Ascending aorta (tissue), 2 donors: ENCODE measurements at places on chromosomes 6 and 20. TPM values are rescaled to one million over a fixed set of nuclear protein-coding genes. Genes with fewer than 3 reads are reported as not detected.
A peak's percentile ranks its signal among the peaks of the same experiment; 100 is the strongest.

The PXDC1 gene
- 310 TPM for total RNA-seq

DNA sequence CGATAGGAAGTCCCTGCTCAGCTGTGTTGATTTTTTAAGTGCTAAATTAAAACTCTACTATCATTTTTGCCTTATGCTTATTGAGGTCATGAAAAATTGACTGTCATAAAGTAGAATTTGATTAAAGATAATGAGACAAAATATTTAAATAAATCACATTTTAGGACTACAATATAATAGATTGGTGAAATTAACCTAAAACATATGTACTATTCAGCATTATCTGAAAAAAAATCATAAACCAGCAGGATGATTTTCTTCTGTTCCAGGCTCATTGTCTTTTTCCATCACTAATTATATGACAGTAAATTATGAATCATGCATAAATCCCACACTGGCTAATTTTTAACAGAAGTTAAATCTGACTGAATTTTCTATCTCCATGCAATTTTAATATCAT lies 373.6 kb upstream of the NRSN1 start:
- H3K36me3 ChIP-seq = no peaks in the 10 kb centered on the region
- H3K27me3 ChIP-seq = no peaks in the 10 kb centered on the region
- H3K4me3 ChIP-seq = no peak overlapping the region

GRCh38 chr6:122649701-122650100 lies 39.5 kb downstream of the PKIB start:
- no peak overlapping the region for H3K27ac ChIP-seq
- H3K36me3 ChIP-seq = no peaks in the 10 kb centered on the region

GRCh38 chr20:44601801-44602204 lies 19.4 kb downstream of the PKIG start:
- H3K27ac ChIP-seq = peak overlapping the region; percentile 97
- H3K4me3 ChIP-seq = no peak overlapping the region
- H3K27me3 ChIP-seq = no peaks in the 10 kb centered on the region

- DNase-seq = no peak
- H3K27me3 ChIP-seq = no peaks in the 10 kb centered on the region
- no peaks in the 10 kb centered on the region for H3K36me3 ChIP-seq
- no peak overlapping the region for H3K4me3 ChIP-seq
- H3K27ac ChIP-seq = no peak overlapping the region
- H3K4me1 ChIP-seq = no peaks in the 10 kb centered on the region
These were observed 101.6 kb downstream of the RAMACL start for GRCh38 chr6:166484863-166485262.

The DLK2 gene
- total RNA-seq = not detected

- no peaks in the 10 kb centered on the region for H3K36me3 ChIP-seq
- H3K4me1 ChIP-seq = no peaks in the 10 kb centered on the region
- DNase-seq = no peak
- no peak overlapping the region for H3K27ac ChIP-seq
- no peaks in the 10 kb centered on the region for H3K27me3 ChIP-seq
These were observed 227.4 kb downstream of the DLL1 start for GRCh38 chr6:170063431-170063830.

DNA sequence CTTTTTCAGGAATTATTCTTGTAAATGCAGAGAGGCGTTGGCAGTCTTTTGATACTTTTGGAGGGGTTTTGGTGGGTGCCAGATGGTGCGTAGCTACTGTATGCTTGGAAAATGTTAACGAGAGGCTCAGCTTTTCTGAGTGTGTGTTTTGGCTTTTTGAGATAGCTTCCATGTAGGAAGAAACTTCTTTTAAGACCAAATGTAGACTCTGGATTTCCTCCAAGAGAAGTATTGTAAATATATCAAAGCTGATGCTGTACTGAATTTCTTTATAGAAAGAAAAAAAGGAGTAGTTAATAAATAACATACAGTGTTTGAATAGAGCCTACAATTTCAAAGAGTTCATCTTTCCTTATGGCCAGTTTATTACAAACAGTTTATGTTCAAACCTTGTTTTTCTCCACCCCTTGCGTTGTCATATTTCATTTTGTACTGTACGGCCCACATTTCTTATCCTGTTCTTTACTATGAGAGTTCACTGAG lies 16.7 kb downstream of the TIAM2 start:
- no peak overlapping the region for H3K4me3 ChIP-seq
- H3K27ac ChIP-seq = peak overlapping the region; percentile 3
- peaks cover 5% of the 10 kb centered on the region for H3K4me1 ChIP-seq
- no peaks in the 10 kb centered on the region for H3K36me3 ChIP-seq

- H3K4me3 ChIP-seq = peak within 1 kb of the TSS; percentile 89
- peak; percentile 71 for DNase-seq
- peak within 1 kb of the TSS; percentile 84 for H3K27ac ChIP-seq
- no peaks in the 10 kb centered on the region for H3K27me3 ChIP-seq
These were observed at the start of gene TRERF1 for GRCh38 chr6:42451333-42452170. Gene TRERF1 (minus strand): TSS chr6:42451926. CDS start chr6:42269590, 182,336 bp downstream.

DNA sequence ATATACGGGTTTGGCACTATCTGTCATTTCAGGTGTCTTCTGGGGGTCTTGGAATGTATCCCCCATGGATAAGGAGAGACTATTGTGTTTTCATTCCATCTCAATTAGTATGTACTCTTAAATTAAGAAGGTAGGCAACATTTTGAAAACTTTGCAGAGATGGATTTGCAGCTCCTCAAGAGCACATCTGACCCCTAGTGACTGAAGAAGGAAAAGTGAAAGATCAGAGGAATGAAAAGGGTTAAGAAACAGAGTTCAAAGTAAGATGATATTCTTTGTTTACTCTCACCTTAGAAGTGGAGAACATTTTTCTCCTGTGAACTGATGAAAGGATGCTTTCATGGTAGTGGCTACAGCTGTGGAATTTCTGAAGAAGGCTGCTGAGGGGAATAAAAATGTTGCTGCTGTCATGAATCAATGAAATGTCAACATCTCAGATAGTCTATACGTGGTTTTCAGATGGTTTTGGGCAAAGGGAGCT lies 41.5 kb downstream of the SH3BGRL2 start:
- H3K27ac ChIP-seq = no peak overlapping the region
- H3K4me1 ChIP-seq = no peaks in the 10 kb centered on the region
- H3K4me3 ChIP-seq = no peak overlapping the region
- H3K27me3 ChIP-seq = no peaks in the 10 kb centered on the region
- no peak for DNase-seq

- no peak overlapping the region for H3K27ac ChIP-seq
- peaks cover 9% of the 10 kb centered on the region for H3K4me1 ChIP-seq
- peak overlapping the region; percentile 61 for H3K4me3 ChIP-seq
- peaks cover 13% of the 10 kb centered on the region for H3K27me3 ChIP-seq
- H3K36me3 ChIP-seq = no peaks in the 10 kb centered on the region
These were observed 590 bp downstream of the SLCO4A1 start for GRCh38 chr20:62642666-62643520.

- no peaks in the 10 kb centered on the region for H3K4me1 ChIP-seq
- no peak for DNase-seq
- no peak overlapping the region for H3K27ac ChIP-seq
These were observed 11.8 kb upstream of the SMLR1 start for GRCh38 chr6:130815200-130816071.

The CPNE5 gene
- total RNA-seq = 1.3 TPM

DNA sequence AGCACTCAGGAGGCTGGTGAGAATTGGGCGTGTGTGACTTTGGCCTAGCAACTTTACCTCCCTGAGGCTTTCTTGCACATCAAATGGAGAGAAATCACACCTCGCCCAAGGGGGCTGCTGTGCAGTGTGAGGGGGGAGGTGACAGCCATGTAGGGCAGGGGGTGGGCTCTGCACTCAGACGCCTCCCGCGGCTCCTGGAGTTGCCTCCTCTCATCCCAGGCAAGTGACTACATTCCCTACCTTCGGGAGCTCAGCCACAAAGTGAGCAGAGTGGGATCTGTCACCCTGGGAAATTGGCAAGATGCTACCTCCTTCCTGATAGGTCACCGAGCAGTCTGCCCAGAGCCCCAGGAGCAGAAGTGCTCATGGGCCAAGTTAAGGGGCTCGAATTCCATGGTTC lies 56.0 kb downstream of the GCNT2 start:
- DNase-seq = no peak
- no peaks in the 10 kb centered on the region for H3K27me3 ChIP-seq
- H3K36me3 ChIP-seq = no peaks in the 10 kb centered on the region
- no peak overlapping the region for H3K27ac ChIP-seq
- no peak overlapping the region for H3K4me3 ChIP-seq

The FAXC gene
- not detected for total RNA-seq

The GRM1 gene
- not detected for total RNA-seq

GRCh38 chr20:24522452-24523330 lies 53.3 kb downstream of the SYNDIG1 start:
- H3K27me3 ChIP-seq = no peaks in the 10 kb centered on the region
- no peak overlapping the region for H3K4me3 ChIP-seq
- no peaks in the 10 kb centered on the region for H3K36me3 ChIP-seq
- no peak for DNase-seq
- H3K4me1 ChIP-seq = no peaks in the 10 kb centered on the region

DNA sequence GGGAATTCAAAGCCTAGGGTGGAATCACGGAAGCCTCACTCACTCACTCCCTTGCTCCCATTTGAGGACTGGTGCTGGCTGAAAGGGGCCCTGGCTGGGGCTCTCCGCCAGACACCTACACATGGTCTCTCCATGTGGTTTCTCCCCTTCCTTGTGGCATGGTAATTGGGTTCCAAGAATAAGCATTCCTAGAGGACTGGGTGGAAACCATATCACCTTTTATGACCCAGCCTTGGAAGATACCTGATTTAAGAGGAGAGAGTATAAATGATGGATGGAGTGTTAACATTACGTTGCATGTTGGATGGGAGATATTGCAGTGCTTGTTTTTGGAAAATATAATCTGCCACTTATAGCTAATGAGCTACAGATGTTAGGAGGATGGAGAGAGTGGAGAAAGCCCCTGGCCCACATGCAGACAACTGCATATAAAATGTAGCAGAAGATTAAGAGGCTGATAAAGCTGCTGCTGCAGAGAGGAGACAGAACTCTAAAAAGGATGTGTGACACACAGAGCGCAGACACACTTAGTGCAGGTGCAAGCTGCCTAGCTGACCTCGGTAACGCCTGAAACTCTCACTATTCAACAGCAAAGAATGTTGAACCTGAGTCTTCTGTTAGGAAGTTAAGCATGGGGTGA lies 23.3 kb upstream of the CDKN1A start:
- no peaks in the 10 kb centered on the region for H3K27me3 ChIP-seq
- no peak overlapping the region for H3K4me3 ChIP-seq
- no peaks in the 10 kb centered on the region for H3K36me3 ChIP-seq
- no peak overlapping the region for H3K27ac ChIP-seq
- no peak for DNase-seq

- no peaks in the 10 kb centered on the region for H3K27me3 ChIP-seq
- H3K36me3 ChIP-seq = no peaks in the 10 kb centered on the region
- no peak overlapping the region for H3K27ac ChIP-seq
- no peak for DNase-seq
- no peaks in the 10 kb centered on the region for H3K4me1 ChIP-seq
These were observed 201.0 kb upstream of the FOXQ1 start for GRCh38 chr6:1110941-1111349.

GRCh38 chr6:36757943-36758508 lies 60.4 kb downstream of the RAB44 start:
- DNase-seq = no peak
- no peaks in the 10 kb centered on the region for H3K27me3 ChIP-seq
- H3K4me1 ChIP-seq = no peaks in the 10 kb centered on the region
- H3K36me3 ChIP-seq = no peaks in the 10 kb centered on the region
- no peak overlapping the region for H3K4me3 ChIP-seq

DNA sequence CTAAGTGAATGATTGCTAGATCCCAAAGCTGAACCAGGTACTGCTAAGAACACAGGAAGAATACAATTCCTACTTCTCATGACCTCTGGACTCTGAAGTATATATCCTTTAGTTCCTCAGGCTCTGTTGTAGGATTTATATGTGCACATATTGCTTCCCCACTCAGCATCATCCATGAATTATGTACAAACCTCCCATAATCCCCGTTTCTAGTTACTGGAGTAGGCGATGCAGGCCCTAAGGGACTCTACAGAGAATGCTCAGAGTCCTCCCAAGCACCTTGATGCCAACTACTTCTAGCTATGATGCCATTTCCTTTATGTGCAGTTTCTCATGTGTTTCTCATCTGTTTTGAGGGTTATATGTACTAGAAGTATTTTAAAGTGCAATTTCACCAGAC lies 154.9 kb upstream of the EPHA7 start:
- no peaks in the 10 kb centered on the region for H3K36me3 ChIP-seq
- no peak overlapping the region for H3K4me3 ChIP-seq
- H3K27me3 ChIP-seq = no peaks in the 10 kb centered on the region
- no peak overlapping the region for H3K27ac ChIP-seq

The RIPOR3 gene
- total RNA-seq = 15.1 TPM

DNA sequence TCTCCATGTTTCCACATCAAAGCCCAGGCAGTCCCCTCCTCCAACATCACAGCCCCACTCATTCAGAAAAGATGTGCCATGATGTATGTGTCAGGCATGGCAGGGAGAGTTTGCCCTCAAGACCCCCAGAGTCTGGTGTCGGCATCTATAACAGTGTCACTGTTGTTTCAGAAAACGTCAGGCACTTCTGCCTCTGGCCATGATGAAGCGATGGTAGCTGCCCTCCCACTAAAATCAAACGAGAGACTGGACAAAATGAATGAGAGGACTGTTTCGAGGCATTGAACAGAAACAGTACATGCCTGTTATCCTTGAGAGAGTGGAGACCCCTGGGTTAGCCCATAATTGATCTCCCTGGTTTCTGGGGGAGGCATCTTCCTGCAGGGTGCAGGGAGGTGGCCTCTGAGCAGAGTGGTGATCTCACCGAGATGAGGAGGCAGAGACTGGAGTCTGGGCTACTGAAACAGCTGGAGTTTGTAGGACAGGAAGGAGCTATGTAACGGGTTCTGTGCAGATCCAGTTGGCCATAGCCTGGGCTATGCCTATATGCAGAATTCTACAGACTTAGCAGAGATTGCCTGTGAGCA lies 144.5 kb downstream of the SYCP2 start:
- DNase-seq = no peak
- no peaks in the 10 kb centered on the region for H3K27me3 ChIP-seq
- no peak overlapping the region for H3K4me3 ChIP-seq

GRCh38 chr6:150312395-150312794 lies 56.4 kb upstream of the IYD start:
- no peak overlapping the region for H3K27ac ChIP-seq
- DNase-seq = no peak
- no peaks in the 10 kb centered on the region for H3K36me3 ChIP-seq
- H3K4me1 ChIP-seq = no peaks in the 10 kb centered on the region
- H3K27me3 ChIP-seq = no peaks in the 10 kb centered on the region
- no peak overlapping the region for H3K4me3 ChIP-seq

The PSMF1 gene
- 46.8 TPM for total RNA-seq

- no peaks in the 10 kb centered on the region for H3K36me3 ChIP-seq
- H3K27me3 ChIP-seq = no peaks in the 10 kb centered on the region
- no peak overlapping the region for H3K4me3 ChIP-seq
- no peak for DNase-seq
- no peaks in the 10 kb centered on the region for H3K4me1 ChIP-seq
These were observed 147.9 kb downstream of the TFAP2B start for GRCh38 chr6:50966532-50966931.

GRCh38 chr6:89581689-89582088 lies 56.9 kb downstream of the LYRM2 start:
- H3K4me1 ChIP-seq = no peaks in the 10 kb centered on the region
- no peaks in the 10 kb centered on the region for H3K36me3 ChIP-seq
- H3K27ac ChIP-seq = no peak overlapping the region
- no peaks in the 10 kb centered on the region for H3K27me3 ChIP-seq
